Stimulated activated CD4-positive, alpha-beta T cell treated with anti-CD3 and anti-CD28 coated beads, Interleukin-1b, Interleukin-23, amount 100 ng/mL, for 1 hour (primary cell): ENCODE measurements at places on chromosomes 13 and 19.

DNA sequence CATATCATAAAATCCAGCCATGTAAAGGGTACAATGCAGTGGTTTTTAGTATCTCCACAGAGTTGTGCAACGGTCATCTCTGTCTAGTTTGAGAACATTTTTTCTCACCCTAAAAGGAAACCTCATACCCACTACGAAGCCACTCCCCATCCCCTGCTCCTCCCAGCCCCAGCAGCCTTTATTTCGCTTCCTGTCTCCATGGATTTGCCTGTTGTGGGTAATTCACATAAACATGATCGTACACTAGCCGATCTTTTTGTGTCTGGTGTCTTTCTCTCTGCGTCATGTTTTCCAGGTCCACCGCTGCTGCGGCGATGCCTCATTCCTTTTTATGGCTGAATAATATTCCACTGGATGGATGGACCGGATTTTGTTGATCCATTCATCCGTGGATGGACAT, 28.6 kb downstream of the BICRA start:
- DNase-seq = no peak

- DNase-seq = no peak
These were observed 135.5 kb upstream of the EDNRB start for GRCh38 chr13:78054157-78054556.

GRCh38 chr13:41589434-41589833, 132.1 kb downstream of the RGCC start:
- DNase-seq = no peak

GRCh38 chr19:57850553-57851017, 926 bp downstream of the ZNF587 start:
- DNase-seq = no peak

DNA sequence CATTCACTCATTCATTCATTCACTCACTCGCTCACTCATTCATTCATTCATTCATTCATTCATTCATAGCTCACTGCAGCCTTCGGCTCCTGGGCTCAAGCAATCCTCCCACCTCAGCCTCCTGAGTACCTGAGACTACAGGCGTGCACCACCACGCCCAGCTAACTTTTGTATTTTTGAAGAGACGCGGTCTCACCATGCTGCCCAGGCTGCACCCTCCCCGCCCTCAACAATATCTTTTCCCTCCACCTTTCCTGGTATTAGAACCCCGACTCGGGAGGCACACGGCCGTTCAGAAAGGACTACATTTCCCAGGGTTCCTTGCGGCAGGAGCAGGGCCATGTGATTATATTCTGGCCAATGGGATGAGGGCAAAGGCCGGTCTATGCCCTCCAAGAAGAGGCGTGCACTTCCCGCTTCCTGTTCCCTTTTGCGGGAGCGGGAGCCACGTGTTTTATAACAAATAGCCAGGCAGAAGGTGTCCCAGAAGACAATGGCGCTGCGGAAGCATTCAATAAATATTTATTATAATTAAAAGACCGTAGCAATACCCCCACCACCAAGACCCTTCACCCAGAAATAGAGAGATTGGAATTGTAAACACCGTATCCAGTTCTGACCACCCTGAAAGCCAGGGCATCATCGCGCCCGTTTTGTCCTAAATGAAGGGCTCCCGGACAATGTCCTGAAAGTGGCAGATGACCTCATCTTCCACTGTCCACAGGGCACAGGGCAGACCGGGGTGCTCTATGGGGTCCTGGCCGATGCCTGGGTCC, 15.9 kb downstream of the TICAM1 start:
- no peak for DNase-seq

DNA sequence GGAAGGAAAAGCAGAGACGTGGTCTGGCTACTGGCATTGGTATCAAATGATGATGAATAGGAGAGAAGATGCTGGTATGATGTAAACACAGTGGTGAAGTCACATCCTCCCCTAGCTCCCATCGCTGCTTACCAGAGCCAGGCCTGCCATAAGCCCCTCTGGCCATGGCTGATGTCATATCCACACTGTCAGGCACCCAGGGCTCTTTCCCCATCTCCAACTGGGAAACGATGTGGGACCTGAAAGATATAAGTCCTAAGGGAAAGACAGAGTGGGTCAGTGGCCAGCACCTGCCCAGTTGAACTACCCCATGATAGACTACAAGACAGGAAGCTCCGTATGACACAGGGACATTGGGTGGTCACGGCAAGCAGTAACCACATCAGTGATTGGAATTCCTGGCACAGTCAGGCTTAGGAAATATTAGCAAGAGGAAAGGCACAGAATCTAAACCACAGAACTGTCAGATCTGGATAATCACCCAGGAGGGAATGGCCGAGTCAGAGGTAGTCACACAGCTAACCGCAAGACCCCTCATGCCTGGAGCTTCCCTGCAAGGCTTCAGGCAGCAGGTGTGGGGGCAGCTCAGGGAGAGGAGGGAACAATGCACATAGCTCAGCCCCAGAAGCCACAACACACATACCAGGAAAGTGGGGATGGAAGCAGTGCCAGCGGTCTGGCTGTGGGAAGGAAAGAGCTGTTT, 3.8 kb downstream of the ZNF792 start:
- no peak for DNase-seq

GRCh38 chr19:36574741-36575140, 1.6 kb upstream of the ZNF529 start:
- DNase-seq = no peak

DNA sequence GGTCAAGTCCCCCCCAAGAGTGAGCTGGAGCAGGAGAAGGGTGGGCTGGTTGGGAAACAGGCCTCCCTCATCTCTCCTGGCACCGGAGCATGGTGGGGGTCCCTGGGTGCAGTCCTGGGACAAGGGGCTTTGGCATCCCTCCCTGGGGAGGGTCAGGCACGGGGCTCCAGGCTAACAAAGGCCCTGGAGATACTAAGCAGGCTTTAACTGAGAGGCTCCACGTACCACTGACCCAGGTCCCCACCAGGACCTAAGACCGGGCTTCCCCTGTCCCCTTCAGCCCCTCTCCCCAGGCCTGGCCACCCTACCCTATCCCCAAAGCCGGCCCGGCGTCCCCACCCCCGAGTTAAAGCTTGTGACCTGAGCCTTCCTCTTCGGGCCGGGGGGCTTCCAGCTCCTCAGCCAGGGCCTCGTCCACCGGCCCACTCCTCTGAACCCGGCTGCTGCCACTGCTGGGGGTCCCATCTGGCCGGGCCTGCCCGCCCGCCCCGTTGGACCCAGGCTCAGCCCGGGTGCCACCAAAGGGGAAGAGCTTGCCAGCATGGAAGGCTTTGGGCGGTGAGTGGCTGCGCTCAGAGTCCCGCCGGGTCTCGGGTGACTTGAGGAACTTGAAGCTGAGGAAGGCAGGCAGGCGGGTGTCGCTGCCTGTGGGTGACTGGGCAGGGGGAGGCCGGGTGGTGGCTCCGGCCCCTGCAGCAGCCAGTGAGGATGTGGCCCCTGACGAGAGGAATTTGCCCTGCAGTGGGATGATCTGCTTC, 10.1 kb downstream of the ANO8 start:
- DNase-seq = no peak

DNA sequence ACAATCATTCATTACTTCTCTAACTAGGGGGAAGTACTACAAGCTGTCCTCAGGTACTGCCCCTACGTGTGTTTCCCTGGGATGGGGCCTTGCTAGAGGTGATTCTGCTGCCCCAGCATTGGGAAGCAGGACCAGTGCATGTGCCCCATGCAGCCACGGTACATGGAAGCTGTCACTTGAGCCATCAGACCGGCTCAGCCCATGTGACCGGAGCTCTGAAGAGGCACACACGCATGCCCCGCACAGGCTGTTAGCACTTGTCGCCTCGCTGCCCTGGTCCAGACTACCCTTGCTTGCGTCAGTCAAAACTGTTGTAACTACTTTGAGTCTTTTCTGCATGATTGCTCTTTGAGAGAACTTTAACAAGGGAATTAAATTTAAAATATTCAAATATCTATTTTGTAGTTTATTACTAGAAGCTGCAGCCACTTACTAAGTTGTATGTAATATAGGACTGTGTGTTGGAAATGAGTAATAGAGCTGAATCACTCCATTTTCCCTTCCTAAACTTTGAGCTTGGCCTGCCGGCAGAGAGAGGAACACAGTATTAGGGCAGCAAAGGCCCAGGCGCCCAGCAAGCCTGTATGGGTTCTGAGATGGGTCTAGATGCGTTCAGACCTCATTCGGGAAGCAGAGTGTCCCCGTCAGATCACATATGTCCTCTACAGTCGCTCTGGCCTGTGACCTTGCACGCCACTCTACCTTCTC, 42.2 kb downstream of the DHRS12 start:
- DNase-seq = no peak
